ENCODE measurements at places on chromosomes 7 and 10.

DNA sequence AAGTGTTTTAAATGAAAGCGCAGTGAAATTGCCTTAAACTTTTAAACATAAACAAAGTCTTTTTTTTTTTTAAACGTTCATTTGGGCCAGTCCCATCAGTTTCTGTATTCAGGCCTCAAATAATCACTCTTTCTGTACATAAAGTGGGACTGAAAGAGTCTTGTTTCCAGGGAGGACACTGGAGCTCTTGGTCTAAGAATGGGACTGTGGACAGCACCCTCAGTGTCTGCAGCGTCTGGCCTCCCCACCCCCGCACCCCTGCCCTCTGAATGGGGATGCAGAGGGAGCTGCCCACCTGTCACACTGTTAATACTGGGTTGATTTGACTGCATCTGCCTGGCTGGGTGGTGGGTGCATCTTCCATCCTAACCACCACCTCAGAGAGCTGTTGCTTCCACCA lies 5.2 kb downstream of the ZNF365 start:
- DNase-seq: no peak

DNA sequence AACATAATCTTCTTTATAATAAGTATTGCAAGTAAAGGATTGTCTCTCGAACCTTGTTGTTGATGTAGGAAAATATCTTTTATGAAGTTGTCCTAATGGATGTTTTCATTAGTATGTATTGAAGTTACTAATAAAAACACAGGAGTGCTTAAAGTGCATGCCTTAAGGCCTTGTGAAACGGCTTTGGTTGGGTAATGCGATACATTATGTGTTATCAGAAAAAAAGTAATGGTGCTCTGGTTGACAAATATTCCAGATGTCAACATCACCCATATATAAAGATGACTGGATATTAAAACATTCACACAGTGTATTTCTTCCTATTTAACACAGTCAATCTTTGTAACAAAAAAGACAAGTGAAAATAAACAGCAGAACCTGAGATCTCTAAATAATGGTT lies 310.7 kb downstream of the PRKG1 start:
- DNase-seq: no peak

- DNase-seq: no peak
These were observed 33.5 kb downstream of the DPY19L1 start for GRCh38 chr7:35003679-35004303.

DNA sequence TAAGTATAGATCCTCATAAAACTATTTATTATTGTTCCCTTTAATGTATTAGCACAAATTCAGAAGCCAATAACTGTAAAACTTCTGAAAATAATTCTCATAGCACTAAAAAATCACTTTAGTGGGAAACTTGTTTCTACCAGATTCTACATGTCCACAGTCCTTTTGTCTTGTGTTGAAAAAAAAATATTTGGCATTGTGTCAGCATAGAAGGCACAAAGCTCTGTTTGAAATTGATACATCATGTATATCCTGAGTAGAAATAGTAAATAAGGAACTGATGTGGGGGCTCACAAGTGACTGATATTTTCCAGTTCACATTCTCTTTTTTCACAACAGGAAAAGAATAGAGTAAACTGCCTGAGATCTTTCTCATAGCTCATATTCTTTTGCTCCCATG lies 134.6 kb downstream of the GRM3 start:
- no peak for DNase-seq

- no peak for DNase-seq
These were observed 3.2 kb upstream of the NCOA4 start for GRCh38 chr10:46033602-46034011.

DNA sequence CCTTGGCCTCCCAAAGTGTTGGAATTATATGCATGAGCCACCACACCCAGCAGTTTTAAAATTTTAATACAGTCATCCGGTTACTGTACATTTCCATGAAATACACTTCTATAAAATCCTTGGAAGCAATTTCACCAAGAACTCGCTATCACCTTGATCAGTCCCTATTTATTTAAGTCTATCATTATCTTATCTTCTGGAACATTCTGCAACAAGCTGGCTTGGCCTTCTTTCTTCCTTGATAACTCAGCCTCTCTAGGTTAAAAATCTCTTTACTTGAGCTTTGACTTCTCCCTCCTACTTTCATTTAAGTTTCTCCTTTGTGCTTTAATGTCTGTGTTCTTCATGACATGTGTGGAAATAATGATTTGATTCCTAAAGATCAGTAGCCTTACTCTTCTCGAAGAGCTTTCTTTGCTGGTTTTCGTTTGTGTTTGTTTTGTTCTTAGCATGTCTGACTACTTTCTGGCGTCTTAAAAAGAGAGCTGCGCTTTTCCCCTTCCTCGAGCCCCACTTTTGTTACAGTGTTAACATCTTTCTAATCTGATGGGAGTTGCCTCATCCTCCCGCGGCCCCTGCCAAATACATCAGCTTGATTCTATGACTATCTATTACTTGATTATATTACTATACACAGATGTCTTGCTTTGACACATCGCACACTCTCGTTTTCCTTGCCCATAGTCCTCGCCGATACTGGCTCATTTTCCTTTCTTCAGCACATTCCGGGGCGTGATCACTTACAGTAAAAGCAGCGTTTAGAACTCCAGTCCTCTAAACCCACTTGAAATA lies 11.1 kb upstream of the CALML5 start:
- no peak for DNase-seq

DNA sequence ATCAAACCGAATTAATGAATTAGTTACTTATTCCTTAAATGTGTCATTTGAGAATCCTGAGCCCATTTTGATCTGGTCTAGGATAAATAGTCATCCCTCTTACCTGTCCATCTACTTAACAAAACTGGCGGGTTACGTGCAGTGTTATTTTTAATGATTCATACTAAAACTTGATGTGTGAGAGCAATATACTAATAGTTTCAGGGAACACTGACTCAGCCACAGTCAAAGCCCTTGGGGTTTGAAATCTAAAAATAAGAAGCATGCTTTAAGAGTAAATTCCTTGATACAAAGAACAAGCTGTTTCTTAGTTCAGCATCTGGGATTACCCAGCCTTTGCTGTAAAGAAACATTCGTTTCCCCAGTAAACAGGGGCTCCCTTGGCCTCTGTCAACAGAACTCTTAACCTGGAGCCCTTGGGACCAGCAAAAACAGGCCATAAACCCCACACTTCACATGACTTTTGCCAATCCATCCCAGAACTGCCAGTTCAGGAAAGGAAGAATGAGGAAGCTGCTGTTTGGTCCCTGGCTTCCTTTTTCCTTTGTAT lies 370.6 kb upstream of the IGFBP3 start:
- no peak for DNase-seq

GRCh38 chr7:152760854-152761748 lies 1.5 kb downstream of the ACTR3B start:
- DNase-seq: peak; percentile 20

GRCh38 chr10:12829831-12830390 lies 171.6 kb downstream of the CCDC3 start:
- DNase-seq: no peak

GRCh38 chr7:5689118-5689517 lies 92.3 kb downstream of the RNF216 start:
- DNase-seq: no peak

DNA sequence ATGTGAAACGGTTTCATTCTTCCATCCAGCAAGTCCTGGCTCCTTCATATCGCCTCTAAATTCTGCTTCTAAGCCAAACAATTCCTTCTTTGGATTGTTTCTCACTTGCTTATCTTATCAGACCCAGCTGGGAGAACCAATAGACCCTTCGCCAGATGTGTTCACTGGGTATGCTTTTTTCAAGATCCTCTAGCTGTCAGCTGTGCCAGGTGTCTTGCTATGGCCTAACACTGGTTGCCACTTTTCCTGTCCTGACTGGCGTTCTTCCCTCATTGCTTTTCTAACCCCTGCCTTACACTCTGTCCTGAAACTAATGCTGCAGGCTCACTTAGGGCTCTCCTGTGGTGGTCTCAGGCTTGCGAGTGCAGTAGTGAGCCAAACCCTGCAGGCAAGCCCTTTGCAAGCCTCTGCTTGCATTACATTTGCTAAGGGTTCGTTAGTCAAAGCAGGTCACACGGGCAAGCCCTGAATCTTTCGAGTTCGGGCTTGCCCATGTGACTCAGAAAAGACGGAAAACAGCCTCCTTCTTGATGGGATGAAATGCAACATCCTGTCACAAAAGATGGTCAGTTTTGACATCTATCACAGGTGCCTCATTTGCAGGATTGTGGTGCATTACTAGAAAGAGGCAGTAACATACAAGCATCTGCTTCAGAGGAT lies 92.8 kb downstream of the VWC2 start:
- DNase-seq: no peak

- DNase-seq: no peak
These were observed 66.3 kb downstream of the C10orf143 start for GRCh38 chr10:130044067-130045061.

- DNase-seq: no peak
These were observed 70.2 kb downstream of the RABGEF1 start for GRCh38 chr7:66810716-66811115.

- no peak for DNase-seq
These were observed 16.0 kb upstream of the VWA2 start for GRCh38 chr10:114223066-114223465.

GRCh38 chr7:16484453-16485158 lies 19.1 kb upstream of the SOSTDC1 start:
- peak; percentile 37 for DNase-seq

DNA sequence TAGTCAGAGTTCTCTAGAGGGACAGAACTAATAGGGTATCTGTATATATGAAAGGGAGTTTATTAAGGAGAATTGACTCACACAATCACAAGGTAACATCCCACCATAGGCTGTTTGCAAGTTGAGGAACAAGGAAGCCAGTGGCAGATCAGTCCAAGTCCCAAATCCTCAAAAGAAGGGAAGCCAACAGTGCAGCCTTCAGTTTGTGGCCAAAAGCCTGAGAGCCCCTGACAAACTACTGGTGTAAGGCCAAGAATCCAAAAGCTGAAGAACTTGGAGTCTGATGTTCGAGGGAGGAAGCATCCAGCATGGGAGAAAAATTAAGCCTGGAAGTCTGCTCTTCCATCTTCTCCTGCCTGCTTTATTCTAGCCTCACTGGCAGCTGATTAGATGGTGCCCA lies 1107.2 kb upstream of the CELF2 start:
- DNase-seq: no peak

DNA sequence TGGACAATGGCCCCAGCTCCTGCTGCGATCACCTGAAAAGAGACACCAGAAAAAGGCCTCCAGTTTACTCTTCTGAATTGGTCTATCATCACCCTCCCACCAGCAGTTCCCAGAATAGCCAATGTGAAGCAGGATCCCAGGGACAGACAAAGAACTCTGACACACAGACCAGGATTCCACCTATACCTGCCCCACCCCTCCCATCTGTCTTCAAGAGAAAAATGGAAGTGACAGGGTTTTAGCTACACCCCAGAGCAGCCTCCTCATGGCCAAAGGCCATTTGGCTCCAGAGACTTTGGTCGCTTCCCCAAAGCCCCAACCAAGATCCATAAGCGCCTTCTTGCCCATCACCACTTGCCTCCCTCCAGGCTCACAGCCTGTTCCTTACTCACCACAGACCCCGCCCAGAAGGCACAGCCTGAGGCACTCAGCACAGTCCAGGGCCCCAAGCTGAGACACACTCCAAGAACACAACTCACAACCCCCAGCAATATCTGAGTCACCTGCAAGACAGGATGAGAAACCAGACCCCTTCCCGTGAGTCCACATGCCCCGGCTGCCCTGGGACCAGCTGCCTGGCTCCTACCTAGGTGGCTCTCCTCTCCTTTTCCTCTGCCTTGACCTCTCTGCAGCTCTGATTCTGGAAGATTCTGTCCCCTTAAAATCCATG lies 6.5 kb downstream of the TMEM176B start:
- no peak for DNase-seq

DNA sequence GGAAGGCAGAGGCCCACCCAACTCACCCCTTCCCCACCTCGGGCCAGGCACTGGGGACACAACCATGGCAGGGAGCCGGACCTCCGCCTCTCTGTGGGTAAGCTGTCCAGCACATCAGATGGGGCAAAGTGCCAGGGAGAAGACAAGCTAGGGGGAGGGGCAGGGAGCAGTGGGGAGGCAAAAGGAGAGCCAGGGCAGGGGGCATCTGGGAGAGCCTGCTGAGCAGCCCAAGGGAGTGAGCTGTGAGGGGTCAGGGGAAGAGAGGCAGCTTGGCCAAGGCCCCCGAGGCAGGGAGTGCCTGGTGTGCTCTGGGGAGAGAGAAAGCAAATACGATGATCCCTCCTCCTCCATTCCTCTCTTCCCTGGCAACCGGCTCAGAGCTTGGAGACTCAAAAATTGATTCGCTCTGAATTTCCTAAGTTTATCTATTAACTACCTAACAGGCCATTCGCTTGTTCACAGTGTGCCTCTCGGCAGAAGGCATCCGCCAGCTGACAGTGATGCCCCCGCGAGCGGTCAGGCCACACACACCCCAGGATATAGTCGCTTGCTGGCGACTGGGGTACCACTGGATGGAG lies 4.5 kb downstream of the CAMK2B start:
- DNase-seq: no peak

GRCh38 chr10:34094961-34095360 lies 720.1 kb downstream of the PARD3 start:
- no peak for DNase-seq

All from GM23338 (cell line).